ENCODE measurements at places on chromosomes 2 and 18.

DNA sequence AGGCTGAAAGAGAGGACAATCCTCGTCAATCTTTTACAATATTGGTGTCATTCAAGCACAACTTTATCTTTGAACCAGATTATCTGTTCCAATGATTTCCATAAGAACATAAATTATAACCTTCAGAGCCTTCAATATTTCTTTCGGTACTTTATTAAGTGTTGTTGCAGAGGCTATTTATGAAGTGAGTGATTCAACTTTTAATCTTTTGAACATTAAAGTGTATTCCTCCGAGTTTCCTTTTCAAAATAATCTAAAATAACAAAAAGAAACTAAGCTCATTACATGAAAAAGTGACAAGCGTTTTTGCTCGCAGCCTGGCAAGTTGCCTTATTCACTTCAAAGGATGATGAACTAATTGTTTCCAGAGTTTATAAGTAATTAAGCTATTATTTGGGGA lies 149.0 kb downstream of the MEIS1 start:
- DNase-seq = no peak

DNA sequence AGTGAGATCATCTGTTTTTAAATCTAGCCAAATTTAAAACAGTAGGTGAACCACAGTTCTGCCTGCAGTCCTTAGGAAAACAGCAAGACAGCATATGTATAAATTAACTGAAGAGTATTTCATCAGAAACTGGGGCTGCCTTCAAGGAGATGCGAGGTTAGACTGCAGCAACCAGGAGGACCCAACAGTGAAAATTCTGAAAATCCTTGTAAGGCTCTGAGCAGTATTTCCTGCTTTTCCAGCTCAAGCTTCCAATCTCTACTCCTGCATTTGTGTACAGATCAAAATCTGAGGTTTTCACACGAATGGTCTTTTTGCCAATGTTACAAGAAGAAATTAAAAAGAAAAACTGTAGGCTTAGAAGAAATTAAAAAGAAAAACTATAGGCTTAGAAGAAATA lies 43.7 kb downstream of the CERKL start:
- DNase-seq = no peak

- no peak for DNase-seq
Observed at GRCh38 chr2:193824474-193824873, 1629.7 kb upstream of the TMEFF2 start.

DNA sequence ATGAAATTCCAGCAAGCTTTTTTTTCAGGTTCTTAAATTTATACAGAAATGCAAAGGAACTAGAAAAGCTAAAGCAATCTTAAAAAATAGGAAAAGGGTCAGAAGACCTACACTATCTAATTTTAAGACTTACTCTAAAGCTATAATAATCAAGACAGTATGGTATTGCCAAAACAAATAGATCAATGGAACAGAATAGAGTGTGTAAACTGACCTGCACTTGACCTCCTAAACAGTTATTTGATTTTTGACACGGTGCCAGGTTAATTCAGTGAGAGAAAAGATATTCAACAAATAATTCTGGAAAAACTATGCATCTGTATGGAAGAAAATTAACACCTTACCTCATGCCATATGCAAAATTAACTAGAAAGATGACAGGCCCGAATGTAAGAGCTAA lies 73.6 kb downstream of the OLA1 start:
- DNase-seq = no peak

GRCh38 chr2:20595439-20596192 lies 55.3 kb downstream of the HS1BP3 start:
- DNase-seq = no peak

DNA sequence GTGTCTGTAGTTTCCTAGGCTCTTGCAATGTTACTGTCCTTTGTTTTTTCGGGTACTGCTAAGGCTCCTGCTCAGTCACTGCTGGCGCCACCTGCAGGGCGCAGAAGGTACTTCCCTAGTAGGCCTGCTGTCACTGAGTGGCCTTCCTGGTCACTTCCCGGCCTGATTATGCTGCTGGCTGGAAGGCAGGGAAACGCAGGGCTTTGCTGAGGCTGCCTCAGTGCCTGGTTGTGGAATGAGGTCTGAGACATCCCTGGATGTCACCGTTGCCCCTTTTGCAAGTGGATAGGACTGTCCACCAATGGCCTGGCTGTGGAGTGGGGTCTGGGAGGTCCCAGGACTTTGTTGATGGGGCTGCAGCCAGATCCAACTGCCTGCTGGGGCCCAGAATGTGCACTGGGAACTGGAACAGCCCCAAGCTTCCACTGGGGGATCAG lies 13.1 kb downstream of the DAW1 start:
- DNase-seq = no peak

GRCh38 chr2:216880509-216881184 lies 20.8 kb upstream of the TNP1 start:
- DNase-seq = no peak

DNA sequence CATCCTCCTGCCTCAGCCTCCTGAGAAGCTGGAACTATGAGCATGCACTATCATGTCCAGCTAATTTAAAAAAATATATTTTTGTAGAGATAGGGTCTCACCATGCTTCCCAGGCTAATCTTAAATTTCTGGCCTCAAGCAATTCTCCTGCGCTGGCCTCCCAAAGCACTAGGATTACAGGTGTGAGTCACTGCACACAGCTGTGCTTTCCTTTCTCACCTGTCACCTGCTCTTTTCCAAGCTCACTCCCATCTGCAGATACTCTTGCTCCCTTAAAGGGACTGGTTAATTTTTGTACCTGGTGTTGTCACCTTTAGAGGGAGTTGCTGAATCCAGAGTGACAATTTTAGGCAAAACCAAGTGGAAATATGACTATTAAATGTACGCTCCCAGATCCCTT lies 178.2 kb downstream of the LOXHD1 start:
- DNase-seq = no peak

GRCh38 chr2:72993933-72994280 lies 76.6 kb downstream of the EMX1 start:
- no peak for DNase-seq

DNA sequence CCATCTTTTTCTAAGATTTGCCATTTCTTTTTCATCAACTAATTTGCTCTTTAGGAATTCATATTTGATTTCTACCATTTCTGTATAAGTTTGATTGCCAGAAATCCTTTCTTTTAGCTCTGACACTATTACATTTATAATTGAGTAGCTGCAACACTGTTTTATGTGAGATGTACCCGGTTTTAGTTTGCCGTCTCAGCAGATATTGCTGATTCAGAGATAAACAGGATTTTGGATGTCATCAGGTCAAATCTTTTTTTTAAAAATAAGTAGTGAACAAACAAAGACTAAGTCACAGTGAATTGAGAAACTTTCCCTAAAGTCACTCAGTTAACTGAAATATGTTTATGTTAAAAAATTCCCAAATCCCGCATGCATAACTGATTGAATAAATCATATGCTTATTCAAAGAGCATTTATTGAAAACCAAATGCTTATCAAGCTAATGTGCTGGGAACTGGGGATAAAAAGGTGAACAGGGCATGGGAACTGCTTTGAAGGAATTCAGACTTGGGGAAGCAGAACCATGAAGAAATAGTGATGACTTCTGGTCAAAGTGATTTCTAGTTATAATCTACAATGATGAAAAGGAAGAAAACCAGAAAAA lies 19.5 kb upstream of the CCDC102B start:
- no peak for DNase-seq

GRCh38 chr2:42464631-42465030 lies 29.2 kb downstream of the KCNG3 start:
- DNase-seq = no peak

DNA sequence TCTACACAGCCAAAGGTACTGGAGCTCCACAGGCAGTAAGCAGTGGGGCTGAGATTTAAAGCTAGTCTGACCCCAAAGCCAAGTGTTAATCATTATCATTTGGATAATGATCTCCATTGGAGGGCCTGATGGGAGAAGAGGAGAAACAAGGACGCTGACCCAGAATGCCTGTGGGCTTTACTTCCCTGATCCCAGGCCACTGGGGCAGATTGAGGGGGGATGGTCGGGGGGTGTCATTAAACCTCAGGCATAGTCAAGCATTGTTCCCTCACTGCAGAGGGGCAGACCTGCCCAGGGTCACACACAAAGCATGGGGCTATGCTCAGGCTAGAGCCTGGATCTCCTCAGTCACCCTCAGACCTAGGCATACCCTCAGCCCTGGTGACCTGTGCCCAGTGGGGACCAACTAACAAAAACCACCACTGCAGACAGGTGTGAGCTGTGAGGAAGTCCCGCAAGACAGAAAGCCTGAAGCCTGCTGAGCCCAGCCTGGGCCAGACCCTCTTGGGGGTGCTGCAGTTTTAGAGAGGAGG lies 53.4 kb downstream of the SDC1 start:
- DNase-seq = no peak

DNA sequence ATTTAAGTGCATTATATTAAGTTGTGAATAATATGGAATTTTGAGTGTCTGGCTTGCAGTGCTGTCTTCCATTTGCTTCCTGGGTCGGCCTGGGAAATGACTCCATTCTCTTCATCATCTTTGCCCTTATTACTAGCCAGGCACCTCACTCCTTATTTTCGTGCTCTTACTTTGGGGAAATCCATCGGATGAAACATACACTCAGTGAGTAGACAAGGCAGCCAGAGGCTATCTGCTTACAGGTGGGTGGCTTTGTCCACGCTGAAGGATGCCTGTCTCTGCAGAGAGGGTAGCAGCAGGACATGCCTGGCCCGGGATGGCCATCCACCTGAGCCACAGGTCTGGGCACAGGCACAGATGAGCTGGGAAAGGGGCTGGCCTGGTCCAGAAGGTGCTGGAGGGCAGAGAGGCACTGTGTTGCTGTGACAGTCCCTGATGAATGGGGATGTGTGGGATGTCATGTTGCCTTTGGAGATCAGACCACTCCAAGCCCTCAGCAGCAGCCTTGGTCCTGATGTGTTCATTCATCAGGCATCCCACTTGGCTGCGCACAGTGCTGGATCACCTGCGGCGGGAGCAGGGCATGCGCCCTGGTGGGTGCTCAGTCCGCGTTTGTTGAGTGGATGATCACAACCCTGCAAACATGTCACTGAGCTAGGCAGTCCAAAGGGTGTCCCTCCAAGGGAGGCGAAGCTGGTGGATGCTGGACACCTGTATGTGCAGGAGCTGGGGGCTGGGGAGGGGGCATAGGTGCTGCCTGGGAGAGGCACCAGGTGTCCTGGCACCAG lies 236.0 kb downstream of the LDLRAD4 start:
- DNase-seq = no peak

DNA sequence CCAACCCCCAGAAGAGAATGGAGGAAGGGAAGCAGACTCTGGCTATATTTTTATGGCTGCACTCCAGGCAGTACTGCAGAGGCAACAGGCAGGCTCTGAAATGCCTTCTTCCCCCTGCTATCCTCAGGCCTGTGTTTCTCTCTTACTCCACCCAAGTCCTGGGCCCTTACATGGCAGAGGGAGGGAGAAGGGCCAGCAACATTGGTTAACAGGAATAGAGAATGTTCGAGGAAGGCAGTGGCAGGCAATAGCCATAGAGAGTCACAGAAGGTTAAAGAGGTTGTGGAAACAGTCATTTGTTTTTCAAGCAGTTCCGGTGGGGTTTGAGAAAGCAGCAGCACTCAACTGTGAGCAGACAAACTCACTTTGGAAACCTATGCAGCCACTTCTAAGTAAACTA lies 15.1 kb upstream of the DARS1 start:
- DNase-seq = no peak

Measured in activated CD8-positive, alpha-beta memory T cell treated with anti-CD3 and anti-CD28 coated beads for 1 hour (primary cell).